Common myeloid progenitor, CD34-positive (primary cell): ENCODE measurements at places on chromosomes 7 and 10.

GRCh38 chr7:43501870-43502269 lies 81.0 kb upstream of the STK17A start:
- no peak for DNase-seq

- no peak for DNase-seq
Observed at GRCh38 chr7:140239653-140239935, 62.8 kb upstream of the KDM7A start.

DNA sequence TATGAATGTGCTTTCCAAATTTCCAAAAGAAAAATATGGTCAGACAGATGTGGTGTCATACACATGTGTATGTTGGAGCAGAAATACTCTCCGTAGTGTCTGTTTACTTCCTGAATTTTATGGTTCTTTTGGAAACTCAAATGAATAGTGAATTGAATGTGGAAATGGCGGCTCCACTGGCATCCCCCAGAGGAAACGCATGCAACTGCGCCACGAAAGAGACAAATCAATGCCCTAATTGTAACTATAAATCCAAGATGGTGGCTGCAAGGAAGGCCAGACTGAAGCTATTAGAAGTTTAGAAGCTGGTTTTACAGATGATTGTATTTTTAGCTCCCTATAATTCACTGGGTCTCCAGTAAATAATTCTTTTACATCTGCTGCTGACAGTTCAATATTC lies 246.7 kb downstream of the FGFR2 start:
- no peak for DNase-seq

GRCh38 chr7:133530682-133531081 lies 277.8 kb downstream of the EXOC4 start:
- DNase-seq, result no peak

GRCh38 chr10:121325490-121326231 lies 272.6 kb downstream of the FGFR2 start:
- peak; percentile 11 for DNase-seq

- DNase-seq, result no peak
Observed at GRCh38 chr7:141884539-141885225, 31.5 kb upstream of the OR9A4 start.

GRCh38 chr7:123665157-123665556 lies 9.5 kb downstream of the LMOD2 start:
- DNase-seq, result no peak

GRCh38 chr10:129914960-129915359 lies 49.1 kb downstream of the EBF3 start:
- no peak for DNase-seq

GRCh38 chr10:79941146-79941545 lies 7.8 kb downstream of the SFTPD start:
- no peak for DNase-seq

DNA sequence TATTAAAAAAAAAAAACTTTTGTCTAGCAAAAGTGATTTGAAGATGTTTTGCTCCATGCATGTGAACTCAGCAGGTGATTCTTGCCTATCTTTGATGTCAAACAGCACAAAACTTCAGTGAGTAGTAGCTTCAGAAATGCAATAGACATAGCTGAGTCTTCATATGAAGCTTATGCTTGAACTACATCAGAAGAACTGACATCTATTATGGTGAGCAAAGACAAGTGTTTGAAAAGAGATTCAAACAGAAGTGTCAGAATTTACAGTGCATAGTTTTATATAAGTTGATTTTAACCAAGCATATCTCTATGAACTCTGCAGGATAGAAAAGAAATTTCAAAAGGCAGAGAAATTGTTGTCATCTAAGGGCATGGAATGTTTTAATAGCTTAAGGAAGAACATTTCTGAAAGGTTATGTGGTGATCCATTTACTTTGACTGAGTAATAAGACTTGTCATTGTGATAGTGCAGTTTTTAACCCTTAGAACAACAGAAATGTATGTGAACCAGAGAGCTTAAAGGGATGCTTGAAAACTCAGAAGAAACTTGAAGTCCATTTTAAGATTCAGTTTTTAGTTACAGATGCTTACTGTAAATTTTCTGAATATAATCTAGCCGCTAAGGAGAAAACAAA lies 351.4 kb downstream of the MDFIC start:
- no peak for DNase-seq

- DNase-seq, result no peak
Observed at GRCh38 chr10:6072215-6072934, 10.2 kb upstream of the IL2RA start.

DNA sequence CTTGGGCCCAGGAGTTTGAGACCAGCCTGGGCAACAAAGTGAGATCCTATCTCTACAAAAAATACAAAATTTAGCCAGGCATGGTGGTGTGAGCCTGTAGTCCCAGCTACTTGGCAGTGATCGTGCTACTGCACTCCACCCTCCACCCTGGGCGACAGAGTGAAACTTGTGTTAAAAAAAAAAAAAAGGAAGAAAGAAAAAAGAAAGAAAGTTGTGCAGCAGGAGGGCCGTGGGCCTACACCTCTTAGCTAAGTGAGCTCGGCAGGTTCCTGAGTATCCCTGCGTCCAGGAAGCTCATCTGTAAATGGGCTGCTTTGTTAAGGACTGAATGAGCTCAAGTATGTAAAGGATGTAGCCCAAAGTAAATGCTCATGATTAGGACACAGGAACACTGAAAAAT lies 155.0 kb downstream of the RNF216 start:
- no peak for DNase-seq

- DNase-seq, result peak; percentile 7
Observed at GRCh38 chr7:143973870-143974416, 19.3 kb downstream of the OR2F1 start.

- peak; percentile 36 for DNase-seq
Observed at GRCh38 chr7:6317797-6318438, 45.5 kb upstream of the CYTH3 start.

GRCh38 chr7:48180981-48181380 lies 9.7 kb downstream of the ABCA13 start:
- DNase-seq, result no peak

DNA sequence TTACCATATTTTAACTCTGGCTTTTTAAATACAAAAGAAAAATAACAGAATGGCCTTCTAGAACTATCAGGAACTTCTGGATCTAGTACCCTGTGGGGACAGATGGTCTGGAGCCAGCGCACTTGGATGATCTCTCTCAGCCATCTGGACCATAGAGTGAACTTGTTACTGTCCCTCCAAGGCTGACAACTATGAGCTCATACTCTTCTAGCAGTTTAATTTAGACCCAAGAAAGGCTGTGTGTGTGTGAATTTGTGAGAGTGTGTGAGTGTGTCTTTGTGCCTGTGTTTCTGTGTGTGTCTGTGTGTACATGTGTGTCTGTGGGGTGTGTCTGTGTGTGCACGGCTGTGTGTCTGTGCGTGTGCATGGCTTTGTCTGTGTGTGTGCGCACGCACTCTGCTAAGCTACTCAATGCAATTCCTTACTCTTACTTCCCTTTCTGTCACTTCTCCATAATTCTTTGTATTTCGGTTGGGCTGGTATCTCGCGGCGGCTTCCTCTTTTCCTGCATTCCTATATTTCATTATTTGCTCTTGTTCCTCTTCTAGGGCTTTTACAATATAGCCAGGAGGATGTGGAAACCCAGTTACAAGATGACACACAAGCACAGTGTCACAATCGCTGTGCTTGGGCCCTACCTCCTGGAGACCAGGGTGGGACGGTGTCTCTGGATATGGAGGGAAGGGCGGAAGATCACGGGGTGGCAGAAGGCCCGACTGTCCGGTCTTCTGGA lies 51.9 kb downstream of the IKZF1 start:
- peak; percentile 90 for DNase-seq

DNA sequence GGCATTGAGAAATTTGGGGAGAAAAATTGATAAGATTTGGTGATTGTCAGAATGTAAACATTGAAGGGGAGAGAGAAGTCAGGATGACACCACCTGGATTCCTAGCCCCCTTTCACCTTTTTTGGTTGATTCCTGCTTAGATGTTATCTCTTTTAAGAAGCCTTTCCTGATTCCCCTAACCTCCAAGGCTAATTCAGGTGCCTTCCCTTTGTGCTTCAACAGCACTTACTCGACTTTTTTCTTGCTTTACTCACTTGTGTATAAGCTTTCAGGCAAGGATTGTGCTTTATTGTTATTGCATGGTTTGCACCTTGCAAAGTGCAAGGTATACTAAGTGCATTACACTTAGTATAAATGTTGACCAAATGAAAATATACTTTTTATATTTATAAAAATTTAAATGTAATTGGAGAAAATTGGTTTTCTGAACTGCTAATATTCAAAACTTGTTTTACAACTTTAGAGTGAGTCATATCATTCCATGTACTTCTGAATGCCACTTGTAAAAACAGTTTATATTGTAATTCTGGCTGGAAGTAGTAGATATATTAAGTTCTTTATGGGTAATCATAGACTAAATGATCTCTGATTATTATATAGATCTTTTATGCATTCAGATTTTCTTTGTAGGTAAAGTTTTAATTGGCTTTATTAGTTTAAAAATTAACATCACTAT lies 13.2 kb downstream of the SHOC2 start:
- DNase-seq, result no peak

DNA sequence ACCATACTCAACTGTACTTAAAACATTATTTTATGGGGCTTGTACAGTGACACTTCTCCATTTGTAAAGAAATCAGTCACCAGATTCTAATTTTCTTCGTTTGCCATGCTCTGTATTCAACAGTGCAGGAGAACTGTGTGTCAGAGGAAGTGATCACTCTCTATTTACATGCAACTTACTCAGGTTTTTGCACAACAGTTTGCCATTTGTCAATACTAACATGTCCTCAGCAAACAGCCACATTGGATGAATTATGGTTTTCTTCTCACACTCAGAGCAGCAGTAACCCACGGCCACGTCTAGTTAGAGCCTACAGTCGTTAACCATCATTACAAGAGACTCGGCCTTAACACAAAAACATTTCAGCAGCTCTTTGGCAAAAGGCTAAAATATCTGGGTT lies 69.2 kb upstream of the SP4 start:
- DNase-seq, result no peak
